Stimulated activated CD8-positive, alpha-beta memory T cell treated with anti-CD3 and anti-CD28 coated beads, Interleukin-15, amount 100 ng/mL, for 48 hours (primary cell): ENCODE measurements at places on chromosomes 13 and 19.

GRCh38 chr13:51862957-51863356, 1.2 kb downstream of the CCDC70 start:
- no peak for DNase-seq

- no peak for DNase-seq
These were observed 8.4 kb upstream of the KCTD4 start for GRCh38 chr13:45209229-45209628.

- DNase-seq = no peak
These were observed 1207.8 kb downstream of the EFNB2 start for GRCh38 chr13:105327581-105328126.

DNA sequence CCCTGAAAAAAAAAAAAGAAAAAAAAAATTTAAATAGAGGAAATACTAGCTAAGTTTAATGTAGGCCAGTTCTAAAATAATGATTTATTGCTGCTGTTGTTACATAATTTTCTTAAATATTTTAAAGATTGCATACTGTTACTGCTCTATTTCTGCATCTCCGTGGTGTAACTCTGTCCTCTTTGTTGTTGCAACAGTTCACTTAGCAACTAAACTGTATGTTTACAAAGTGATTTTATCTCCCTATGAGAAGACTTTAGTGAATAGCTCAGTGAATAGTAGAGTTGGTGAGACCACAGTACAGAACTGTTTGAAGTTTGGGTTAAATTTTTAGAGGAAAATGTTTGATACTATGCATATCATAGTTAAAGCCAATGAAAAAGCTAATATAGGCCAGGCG, 19.4 kb downstream of the BRCA2 start:
- no peak for DNase-seq

- DNase-seq = no peak
These were observed 1.6 kb downstream of the HCN2 start for GRCh38 chr19:591099-591958.

- no peak for DNase-seq
These were observed 1.3 kb upstream of the SIGLEC10 start for GRCh38 chr19:51418707-51419106.

DNA sequence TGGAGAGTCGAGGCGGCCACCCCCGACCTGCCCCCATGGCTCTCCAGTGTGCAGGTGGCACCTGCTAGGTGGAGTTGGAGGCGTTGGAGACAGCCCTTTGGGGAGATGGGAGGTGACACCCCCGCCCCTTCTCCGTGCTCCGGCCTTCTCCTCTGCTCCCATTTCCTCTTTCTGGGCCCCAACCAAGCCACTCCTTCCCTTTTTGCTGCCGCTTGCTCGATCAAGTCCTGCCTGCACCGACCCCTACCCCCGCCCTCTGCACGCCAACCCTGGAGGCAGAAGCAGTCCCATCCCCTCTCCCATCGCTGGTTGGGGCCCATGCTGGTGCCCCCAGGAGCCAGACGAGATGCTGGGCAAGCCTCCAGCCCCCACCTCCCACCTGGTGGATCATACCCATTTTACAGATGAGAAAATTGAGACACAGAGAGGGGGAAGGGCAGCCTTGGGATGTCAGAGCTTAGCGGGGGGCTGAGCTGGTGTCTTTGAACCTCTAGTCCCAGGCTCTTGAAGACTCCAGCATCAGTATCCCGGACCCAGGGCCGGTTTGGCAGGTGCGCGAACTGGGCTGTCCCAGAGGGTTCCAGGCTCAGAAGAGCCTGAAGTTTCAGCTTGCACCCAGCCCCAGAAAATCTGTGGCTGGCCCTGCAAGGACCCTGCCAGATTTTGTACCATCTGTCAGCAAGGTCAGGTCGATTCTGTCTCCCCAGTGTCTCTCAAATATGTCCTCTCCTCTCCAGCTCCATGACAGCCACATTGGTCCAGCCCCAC, 10.3 kb downstream of the GNA15 start:
- no peak for DNase-seq

DNA sequence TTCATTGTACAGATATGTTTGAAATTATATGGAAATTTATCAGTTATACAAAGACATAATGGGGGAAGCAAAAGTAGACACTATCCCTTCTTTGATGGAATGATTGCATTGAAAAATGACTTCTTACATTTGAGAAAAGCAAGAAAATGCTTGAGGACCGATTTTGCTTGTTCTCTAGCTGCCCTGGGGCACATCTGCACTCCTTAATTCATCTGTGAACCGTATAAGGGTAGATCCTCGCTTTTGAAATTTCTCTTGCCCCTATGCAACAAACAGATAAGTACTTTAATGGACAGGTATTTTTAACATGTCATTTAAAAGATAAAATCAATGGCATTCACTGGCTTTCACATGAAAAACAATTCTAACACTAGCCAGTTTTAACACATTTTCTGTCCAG, 13.5 kb upstream of the MLNR start:
- no peak for DNase-seq

DNA sequence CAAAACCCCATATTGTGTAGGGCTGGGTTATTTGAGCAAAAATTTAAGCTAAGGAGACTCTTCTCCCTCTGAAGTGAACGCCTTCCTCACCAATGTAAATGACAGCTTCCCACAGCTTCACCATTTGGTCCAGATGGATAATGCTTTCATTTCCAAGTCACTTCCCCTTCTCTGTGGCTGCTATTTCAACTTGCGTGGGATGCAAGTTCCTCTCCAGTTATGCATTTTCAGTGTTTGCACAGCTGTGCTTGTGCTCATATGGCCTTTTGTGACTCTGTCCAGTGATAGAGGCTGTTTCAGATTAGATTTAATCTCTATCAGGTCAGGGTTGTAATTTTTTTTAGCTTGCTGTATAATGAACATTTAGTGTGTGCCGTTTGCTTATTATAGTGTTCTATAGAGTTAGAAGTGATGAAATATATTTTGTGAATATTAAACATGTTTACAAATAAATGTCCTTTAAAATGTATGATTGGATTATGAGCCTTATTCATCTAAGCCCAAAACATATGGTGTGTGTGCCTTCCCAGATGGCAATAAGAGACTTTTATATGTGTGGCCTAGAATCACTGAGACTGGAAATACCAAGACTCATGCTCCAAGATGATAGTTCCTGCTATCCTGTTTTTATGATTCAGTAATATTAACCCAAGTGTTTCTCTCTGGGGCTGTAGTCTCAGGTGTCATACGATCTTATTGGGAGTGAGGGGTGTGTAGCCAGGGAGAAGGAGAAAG, 86.6 kb downstream of the TNFRSF19 start:
- DNase-seq = no peak

GRCh38 chr13:77514336-77514726, 21.2 kb upstream of the SCEL start:
- no peak for DNase-seq

DNA sequence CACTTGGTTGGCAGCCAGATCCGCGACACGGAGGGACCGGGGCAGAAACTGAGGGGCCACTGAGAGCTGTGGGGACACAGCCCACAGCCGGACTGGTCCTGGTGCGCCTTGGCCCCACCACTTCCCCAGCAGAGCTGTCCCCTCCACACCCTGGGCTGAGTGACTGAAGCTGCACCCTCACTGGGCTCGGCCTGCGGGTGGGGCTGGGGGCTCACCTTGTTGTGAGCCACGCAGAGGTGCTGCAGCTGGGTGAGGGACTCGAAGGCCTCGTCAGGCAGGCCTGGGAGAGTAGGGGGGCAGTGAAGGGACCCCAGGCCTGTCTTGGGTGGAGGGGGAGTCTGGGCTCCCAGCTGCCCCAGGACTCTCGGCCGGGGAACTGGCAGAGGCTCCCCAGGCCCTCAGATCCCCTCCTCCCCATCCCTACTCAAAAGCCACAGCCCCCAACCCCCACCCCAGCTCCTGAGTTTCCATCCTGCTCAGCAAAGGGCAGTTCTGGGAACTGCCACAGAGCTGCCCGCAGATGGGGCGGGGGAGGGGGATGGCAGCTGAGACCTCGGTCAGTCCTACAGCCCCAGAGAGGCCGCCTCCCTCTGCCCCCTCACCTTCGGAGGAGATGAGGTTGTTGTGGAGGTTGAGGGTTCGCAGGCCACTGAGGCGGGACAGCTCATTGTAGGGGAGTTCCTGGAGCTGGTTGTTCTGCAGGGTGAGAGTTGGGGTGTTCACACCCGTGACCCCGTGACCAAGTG, 2.3 kb downstream of the PODNL1 start:
- no peak for DNase-seq

- DNase-seq = no peak
These were observed 1.6 kb upstream of the TYROBP start for GRCh38 chr19:35909684-35910035.

- DNase-seq = peak; percentile 69
These were observed 114.3 kb upstream of the SERP2 start for GRCh38 chr13:44259045-44260027.

DNA sequence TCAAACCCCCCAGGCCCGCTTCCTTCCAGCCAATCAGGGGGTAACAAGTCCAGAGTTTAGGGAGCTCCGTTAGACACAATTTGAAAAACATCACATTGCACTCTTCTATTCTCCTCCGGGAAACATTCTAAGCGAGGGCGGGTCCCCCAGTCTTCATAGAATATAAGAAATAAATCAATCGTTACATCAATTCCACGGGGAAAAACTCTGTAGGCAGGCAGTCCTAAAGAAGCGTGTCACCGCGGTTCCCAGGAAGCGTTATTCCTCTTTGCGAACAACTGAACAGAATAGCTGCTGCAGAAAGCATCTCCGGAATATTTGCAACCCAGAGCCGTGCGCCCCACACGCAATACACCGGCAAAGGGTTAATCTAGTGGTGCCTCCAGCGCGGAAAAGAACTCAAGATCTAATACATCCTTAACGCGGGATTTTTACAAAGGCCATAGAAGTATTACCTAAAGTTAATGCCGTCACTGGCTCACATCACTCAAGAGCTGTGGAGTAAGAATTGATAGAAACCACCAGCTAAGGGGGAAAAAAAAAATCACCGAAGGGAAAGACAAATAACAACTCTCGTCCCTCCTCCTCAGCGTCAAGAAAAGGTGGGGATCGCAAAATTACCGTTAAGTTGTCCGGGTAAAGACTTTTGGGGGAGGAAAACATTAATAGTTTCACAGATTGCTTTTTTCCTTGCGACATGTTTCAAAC, 65.1 kb downstream of the KCNRG start:
- no peak for DNase-seq

DNA sequence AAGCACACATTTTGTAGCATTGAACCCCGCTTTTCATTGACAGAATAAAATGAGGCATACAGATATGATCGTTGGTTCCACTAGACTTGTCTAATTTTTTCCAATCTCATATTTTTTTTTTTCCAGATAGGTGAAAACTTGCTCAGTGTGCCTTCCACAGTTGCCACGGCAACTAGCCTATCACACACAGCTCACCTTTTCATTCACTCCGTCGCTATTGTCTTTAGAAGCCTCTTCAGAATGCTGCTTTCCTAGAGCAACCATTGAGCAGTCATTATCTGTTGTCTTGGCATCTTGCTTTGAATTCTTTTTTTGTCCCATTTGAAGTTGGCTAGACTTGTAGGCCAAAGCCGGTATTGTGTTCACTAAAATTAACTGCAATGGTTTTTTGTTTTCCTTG, 37.7 kb upstream of the ESD start:
- no peak for DNase-seq

DNA sequence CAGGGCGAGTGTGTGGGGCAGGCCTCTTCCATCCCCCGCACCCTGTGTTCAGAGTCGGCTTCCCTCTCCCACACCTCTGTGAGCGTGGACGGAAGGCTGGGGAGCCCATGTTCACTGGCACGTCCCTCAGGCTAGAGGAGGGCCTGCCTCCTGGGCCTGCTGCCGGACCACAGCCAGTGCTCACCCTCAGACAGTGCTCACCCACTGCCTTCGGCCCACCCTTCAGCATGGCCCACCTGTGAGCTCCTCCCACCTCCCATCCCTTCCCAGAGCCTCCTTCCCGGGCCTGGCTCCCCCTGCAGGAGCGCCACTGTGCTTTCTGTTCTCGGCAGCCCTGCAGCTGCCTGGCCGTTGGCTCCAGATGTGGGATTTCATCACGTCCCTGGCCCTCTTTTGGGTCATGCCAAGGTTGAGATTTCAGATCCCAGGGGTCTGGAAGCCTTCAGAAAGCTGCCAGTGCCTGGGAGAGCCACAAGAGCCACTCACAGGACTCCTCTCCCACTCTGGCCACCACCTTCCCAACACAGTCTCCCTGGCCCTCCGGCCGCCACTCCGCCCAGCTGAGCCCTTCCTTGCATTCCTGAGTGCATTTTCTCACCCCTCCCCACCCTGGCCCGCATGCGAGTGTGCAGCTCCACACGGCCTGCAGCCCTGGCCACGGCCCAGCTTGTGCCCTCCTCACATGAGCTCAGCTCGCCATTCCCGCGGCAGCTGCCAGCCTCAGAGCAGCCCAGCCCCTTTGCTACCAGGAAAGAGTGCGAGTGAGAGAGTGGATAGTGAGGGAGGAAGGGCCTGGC, 25.3 kb downstream of the CAPN12 start:
- no peak for DNase-seq

GRCh38 chr19:45243144-45243732, 2.0 kb downstream of the EXOC3L2 start:
- no peak for DNase-seq

- no peak for DNase-seq
These were observed 1171.9 kb downstream of the EFNB2 start for GRCh38 chr13:105363261-105364190.

- DNase-seq = no peak
These were observed 920.9 kb downstream of the SLITRK5 start for GRCh38 chr13:88592105-88592504.
